Activated effector memory CD4-positive, alpha-beta T cell treated with Interleukin-2 at 50 U/mL for 16 hours (primary cell): ENCODE measurements at places on chromosomes 11 and 22.

DNA sequence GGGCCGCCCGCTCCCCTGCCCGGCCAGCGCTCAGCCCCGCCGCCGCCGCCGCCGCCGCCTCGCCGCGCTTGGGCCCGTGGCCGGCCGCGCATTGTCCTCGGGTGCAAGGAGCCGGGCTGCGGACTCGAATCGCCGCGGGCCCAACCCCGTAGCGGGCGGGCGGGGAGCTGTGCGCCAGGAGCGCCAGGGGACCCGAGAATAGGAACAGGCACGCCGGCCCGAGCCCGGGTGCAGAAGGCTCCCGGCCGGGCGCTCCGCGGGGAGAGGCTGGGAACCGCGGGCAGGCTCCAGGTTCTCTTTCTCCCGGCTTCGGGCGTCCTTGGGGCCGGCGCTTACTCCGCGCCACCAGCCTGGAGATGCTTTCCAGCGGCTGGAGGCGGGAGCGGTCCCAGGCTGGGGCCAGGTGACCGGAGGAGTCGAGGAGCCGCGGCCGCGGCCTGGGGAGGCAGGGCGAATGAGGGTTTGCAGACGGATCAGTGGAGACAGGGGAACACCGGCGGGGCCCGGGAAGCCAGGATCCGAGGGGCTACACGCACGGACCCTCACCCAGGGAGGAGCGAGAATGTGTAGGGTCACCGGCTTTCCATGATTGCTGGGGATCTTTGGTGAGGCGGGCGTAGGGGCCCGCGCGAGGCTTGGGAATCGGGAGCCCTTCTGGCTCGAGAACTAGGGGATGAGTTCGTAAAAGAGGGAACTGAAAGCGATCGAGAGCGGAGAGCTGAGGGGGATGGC lies 726 bp downstream of the PKNOX2 start:
- DNase-seq = no peak

- DNase-seq = no peak
Observed at GRCh38 chr11:102780491-102780918, at the start of gene MMP10. Gene MMP10 (minus strand): TSS chr11:102780628. CDS start chr11:102780591, 37 bp downstream.

DNA sequence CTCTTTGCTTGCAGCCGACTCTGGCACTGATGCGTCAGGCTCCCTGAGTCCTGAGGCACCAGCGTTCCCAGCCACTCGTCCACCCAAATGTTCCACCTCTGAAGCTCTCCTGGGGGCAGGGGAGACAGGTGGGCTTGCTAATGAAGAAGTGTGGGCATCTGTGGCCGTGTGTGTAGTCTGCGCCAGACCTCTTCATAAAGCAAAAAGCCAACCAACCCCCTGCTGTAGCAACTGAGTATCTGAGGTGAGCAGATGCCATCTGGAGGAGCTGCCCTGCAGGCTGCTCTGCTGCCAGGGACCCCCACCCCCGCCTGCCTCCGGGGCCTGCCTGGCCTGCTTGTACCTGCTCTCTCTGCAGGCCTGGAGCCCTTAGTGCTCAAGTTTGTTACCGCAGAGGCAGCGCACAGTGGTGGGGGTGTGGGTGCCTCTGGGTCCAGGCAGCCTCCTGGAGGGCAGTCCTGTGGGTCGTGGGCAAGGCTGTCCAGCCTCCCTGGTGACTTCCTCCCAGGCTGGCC lies 272.5 kb downstream of the TBC1D22A start:
- no peak for DNase-seq

- DNase-seq = no peak
Observed at GRCh38 chr22:47301820-47302475, 539.5 kb downstream of the TBC1D22A start.

GRCh38 chr22:40023341-40023841 lies 28.6 kb downstream of the FAM83F start:
- DNase-seq = no peak

GRCh38 chr11:126165757-126166156 lies 45.7 kb downstream of the RPUSD4 start:
- DNase-seq = no peak

- DNase-seq = no peak
Observed at GRCh38 chr11:93958991-93959390, 62.2 kb upstream of the HEPHL1 start.

DNA sequence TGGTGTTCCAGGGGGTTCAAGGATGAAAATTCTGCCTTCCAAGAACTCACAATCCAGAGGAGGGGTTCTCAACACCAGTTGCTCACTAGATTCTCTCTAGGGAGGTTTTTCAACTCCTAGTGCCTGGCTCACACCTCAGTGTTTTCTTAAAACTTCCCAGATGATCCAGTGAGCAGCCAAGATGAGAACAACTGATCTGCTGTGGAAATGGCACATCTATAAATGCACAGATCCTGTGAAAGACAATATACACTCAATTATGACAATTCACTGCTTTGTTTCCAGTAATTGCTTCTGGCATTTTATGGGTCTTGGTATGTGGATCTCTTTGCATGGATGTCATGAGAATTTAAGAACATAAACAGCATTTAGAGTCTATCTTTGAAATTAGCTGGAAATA lies 45.2 kb upstream of the PRSS23 start:
- no peak for DNase-seq

DNA sequence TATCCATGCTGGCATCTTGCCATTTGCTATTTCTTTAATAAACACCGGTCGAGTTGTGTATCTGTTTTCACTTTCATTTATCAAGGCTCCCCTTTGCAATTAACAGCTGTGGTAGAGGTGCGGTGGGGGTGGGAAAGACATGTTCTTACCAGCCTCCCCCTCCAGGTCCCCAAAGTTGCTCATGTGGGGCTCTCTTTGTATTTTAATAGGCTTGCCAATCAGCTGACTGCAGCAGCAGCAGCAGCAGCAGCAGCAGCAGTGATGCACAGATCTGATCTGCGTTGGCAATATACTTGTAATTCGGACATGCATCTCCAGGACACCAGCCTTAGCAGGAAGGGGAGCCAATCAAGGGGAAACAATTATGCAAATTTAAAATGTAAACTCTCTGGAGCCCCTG lies 40.3 kb upstream of the E2F8 start:
- DNase-seq = no peak

GRCh38 chr11:110712659-110713448 lies 617 bp upstream of the ARHGAP20 start:
- no peak for DNase-seq

GRCh38 chr22:46017166-46017565 lies 40.2 kb upstream of the WNT7B start:
- DNase-seq = no peak

DNA sequence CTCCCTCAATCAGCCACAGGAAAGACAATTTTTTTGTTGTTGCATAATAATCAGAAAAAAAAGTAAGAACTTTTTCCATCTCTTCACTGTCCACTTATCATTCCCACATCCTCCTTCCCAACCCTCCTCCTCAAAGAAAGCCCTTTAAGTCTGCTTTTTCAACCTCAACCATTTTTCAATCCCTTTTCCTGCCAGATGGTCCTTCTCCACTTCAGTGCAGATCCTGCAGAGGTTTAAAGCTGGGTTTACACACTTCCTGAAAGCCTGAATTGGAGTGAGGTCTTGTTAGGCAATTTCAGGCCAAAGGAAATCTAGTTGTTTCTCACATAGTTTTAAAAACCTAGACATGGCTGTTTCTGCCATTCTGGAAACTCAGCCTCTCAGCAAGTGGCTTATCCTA lies 78.3 kb downstream of the RPL27A start:
- DNase-seq = no peak

- DNase-seq = peak; percentile 85
Observed at GRCh38 chr22:50342651-50343540, at the start of gene PPP6R2. Gene PPP6R2 (plus strand): TSS chr22:50343327. CDS start chr22:50393909, 50,582 bp downstream.

DNA sequence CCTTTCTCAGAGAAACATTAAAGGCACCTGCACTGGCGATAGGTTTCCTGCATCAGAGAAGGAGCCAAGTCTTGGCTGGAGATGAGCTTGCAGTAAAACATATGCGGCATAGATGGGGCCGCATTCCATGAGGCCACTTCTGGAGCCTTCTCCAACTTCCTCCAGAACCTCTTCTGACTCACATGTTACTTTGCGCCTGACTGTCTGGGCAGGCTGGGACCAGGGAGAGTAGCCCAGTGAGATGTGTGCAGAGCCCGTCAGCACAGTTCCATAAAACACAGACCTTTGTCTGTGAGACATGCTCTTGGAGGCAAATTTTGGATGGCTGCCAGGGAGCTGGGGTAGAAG lies 55.4 kb upstream of the BID start:
- DNase-seq = no peak

GRCh38 chr22:47599753-47600152 lies 837.3 kb downstream of the TBC1D22A start:
- DNase-seq = no peak

GRCh38 chr22:31223786-31224191 lies 11.7 kb downstream of the LIMK2 start:
- DNase-seq = no peak

DNA sequence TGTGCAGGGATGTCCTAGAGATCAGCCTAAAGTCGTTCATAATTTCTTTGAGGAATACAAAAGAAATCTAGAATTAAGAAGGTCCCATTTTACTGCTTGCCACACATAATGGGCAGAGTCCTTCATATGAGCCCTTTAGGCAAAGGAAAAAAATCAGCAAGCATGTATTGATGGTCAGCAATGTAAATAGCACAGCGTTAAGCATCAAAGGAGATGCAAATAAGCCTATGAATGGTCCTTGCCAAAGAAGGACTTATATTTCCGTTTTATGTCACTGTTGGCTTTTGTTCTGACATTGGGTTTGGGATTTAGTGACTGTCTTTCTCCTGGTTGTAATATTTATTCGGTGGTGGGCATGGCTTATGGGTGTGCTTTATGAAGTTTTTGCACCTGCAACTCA lies 69.8 kb downstream of the CD44 start:
- no peak for DNase-seq

GRCh38 chr11:11981364-11981763 lies 27.1 kb downstream of the DKK3 start:
- DNase-seq = no peak

DNA sequence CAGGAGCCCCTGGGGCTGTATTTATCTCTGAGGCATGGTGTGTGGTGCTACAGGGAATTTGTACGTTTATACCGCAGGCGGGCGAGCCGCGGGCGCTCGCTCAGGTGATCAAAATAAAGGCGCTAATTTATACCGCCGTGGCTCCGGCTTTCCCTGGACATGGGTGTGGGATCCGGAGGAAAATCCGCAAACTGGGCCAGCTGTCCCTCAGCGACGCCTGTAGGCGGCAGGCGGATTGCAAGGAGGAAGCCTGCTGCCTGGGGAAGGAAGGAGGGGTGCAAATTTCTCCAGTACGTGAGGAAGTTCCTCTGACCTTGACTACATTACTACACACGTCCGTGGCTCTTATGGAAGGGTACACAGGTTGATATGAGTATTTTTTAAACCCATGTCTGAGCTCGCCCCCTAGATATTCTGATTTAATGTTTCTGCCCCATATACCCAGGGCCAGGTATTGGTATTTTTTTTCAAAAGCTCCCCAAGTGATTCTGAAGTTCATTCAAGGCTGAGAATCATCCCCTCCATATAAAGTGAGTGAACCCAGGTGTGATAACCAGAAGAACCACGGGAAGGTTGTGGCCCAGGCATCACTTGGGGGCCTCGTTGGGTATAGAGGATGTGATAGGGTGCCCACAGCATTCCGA lies 2.8 kb downstream of the MYOD1 start:
- DNase-seq = no peak

DNA sequence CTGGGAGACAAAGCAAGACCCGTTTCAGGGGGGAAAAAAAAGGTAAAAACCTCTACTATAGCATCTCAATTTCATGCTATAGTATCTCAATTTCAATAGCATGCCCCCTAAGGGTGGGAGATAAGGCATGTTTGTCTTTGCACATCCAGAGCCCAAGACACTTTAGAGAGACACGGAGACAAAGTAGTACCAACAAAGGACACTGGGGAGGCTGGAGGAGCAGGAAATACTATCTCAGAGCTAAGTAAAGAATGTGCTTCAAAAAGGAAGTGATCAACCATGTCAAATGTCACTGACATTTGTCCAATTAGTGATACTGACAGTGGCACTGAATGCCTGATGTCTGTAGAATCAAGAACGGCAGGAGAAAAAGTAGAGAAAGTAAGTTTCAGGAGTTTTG lies 68.6 kb downstream of the RRAS2 start:
- no peak for DNase-seq

DNA sequence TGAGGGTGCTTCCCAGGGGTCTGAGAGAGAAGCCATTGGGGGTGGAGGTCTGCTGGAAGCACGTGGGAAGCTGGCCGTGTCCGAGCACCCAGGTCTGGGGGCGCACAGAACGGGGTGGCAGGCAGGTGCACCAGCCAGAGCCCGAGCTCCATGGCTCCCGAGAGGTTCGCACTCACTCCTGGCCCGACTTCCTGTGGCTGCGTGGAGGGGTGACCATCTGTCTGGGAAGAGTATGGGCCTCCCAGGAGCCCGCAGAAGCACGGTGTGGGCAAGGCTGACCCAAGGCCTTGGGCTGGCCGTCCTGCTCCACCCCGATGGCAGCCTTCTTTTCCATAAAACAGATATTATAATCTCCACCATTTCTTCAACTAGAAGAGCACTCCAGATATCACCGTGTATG lies 256.0 kb upstream of the B3GAT1 start:
- DNase-seq = no peak

- no peak for DNase-seq
Observed at GRCh38 chr11:77470504-77470903, 3.4 kb downstream of the PAK1 start.

GRCh38 chr22:43446916-43447315 lies 35.1 kb downstream of the MPPED1 start:
- DNase-seq = no peak

- DNase-seq = no peak
Observed at GRCh38 chr11:71429701-71430100, 18.5 kb downstream of the DHCR7 start.

GRCh38 chr11:119100994-119101758 lies 477 bp downstream of the DPAGT1 start:
- no peak for DNase-seq

DNA sequence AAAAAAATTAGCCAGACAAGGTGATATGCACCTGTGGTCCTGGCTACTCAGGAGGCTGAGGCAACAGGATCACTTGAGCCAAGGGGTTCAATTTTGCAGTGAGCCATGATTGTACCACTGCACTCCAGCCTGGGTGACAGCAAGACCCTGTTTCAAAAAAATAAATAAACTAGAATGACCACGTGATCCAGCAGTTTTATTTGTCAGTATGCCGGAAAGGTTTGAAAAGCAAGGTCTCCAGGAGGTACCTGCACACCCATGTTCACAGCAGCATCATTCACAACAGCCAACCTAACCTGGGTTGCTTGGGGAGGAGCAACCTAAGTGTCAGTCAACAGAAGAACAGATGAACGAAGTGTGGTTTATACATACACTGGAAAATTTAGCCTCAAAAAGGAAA lies 78.7 kb upstream of the SEPTIN5 start:
- DNase-seq = no peak

- DNase-seq = no peak
Observed at GRCh38 chr11:107769189-107769588, 57.3 kb upstream of the SLN start.

GRCh38 chr11:72617080-72617762 lies 57.0 kb downstream of the PDE2A start:
- DNase-seq = no peak

DNA sequence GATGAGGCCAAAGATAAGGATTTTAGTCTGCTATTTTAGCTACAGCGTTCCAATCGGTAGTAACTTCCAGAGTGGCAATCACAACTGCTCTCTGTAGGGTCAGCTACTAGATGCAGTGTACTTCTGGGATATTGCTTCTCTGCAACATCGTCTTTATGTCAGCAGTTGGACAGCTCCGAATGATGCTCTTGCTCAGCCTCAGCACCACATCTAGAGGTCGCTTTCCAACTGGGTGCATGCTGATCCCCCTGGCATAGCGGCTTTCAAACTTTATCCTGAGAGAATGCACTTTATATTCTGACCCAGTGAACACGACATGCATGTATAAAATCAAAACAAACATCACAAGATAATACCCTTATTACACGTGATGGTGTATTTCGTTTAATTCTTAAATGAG lies 219.6 kb downstream of the C11orf87 start:
- no peak for DNase-seq
